Muscle of leg (tissue), 16 donors: ENCODE measurements at places on chromosomes 3 and 15. TPM values are rescaled to one million over a fixed set of nuclear protein-coding genes. Genes with fewer than 3 reads are reported as not detected.
A peak's percentile ranks its signal among the peaks of the same experiment; 100 is the strongest.

NR2E3 gene
- polyA plus RNA-seq: 3.0 TPM

CTXN2 gene
- polyA plus RNA-seq: not detected

STRIT1 gene
- 42.2 TPM for polyA plus RNA-seq

ERICH6 gene
- 0.53 TPM for polyA plus RNA-seq

CD276 gene
- 148 TPM for polyA plus RNA-seq

C3orf22 gene
- polyA plus RNA-seq: not detected

NRG4 gene
- polyA plus RNA-seq: 1.4 TPM

PRICKLE2 gene
- polyA plus RNA-seq: 8.3 TPM

TLE3 gene
- polyA plus RNA-seq: 19.4 TPM

SERPINI2 gene
- 0.26 TPM for polyA plus RNA-seq

ARRDC4 gene
- 12.2 TPM for polyA plus RNA-seq

GRCh38 chr3:56125358-56126005, 342.8 kb downstream of the ERC2 start:
- peak; percentile 82 for DNase-seq

DNA sequence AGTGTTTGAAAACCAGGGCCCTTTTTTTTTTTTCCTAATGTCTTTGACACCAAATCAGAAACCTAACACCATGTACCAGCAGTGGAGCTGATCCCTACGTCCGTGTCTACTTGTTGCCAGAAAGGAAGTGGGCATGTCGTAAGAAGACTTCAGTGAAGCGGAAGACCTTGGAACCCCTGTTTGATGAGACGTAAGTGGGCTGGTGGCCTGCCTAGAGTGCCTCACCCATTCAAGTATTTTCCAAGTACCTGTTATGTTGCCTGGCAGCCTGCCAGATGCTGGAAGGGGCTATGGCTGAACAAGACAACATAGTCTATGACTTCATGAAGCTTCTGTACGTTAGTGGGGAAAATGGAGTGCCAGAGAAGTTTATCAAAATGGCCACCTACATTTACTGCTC, 39.7 kb downstream of the ESYT3 start:
- no peak for DNase-seq

- no peak for DNase-seq
Measured at GRCh38 chr3:180421221-180421620, 180.7 kb upstream of the TTC14 start.

DNA sequence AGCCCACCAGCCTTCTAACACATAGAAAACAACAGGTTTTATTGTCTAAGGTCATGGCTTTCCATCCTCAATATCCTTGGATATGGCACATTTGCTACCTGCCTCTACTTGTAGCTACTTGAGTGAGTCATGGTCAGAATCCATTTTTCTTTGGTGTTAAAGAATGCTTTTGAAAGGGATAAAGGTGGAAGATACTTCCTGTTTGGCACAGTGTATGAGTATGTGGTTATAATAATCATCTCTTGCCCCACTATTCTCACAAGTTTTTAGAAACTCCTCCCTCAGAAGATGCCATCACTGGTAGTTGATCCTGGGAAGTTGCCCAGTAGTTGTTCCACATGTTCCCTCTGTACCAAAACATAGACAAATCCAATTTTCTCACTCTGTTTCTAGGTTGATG, 508.6 kb upstream of the IL12A start:
- DNase-seq: no peak

DNA sequence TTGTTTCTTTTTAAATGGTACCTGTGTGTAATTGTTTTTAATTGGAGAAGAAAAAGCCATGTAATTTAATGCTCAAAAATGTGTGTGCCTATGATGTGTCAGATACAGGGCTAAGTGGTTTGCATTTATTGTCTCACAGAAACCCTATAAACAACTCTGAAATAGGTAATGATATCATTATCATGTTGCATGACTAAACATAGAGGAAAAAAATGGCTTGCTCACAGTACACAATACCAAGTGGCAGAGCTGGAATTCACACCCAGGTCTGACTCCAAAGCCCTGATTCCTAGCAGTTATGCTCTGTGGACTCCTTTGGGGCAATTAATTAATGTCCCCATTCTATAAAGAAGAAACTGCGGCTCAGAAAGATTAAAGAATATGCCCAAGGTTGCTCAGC, 237.4 kb upstream of the TRIM42 start:
- no peak for DNase-seq

DNA sequence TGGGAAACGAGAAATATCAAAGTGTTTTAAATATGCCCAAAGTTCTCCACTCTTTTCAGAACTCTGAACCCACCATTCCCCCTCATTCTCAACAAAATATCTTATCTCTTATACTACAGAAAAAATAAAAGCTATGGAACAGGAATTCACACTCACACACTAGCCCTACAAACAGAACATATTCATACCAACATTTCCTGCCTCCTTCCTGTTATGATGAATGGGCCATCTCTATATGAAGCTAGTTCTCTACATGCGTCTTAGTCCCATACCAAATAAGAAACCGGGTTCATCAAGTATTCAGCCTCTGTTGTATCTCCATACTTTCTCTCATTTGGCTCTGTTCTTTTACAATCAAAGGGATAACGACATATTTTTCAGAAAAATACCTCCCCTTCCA, 72.6 kb downstream of the PLSCR2 start:
- no peak for DNase-seq
